ENCODE measurements at places on chromosomes 1 and 21.

DNA sequence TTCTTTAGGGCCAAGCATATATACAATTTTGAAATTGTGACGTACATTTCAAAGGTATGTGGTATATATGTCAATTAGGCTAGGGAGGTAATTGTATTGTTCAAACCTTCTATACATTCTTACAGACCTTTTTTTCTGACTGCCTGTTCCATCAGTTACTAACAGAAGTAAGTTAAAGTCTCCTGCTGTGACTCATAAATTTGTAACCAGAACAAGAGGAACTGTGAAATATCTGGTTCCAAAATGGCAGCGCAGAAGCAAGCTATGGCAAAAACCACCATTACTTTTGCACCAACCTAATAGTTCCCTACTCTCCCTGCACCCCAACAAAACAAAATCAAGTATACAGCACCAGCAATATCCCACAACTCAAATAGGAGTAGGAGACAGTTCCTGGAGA is 93.6 kb downstream of the ENAH start:
- DNase-seq, result no peak

GRCh38 chr1:161157867-161158266 is 1.4 kb upstream of the USP21 start:
- no peak for DNase-seq

DNA sequence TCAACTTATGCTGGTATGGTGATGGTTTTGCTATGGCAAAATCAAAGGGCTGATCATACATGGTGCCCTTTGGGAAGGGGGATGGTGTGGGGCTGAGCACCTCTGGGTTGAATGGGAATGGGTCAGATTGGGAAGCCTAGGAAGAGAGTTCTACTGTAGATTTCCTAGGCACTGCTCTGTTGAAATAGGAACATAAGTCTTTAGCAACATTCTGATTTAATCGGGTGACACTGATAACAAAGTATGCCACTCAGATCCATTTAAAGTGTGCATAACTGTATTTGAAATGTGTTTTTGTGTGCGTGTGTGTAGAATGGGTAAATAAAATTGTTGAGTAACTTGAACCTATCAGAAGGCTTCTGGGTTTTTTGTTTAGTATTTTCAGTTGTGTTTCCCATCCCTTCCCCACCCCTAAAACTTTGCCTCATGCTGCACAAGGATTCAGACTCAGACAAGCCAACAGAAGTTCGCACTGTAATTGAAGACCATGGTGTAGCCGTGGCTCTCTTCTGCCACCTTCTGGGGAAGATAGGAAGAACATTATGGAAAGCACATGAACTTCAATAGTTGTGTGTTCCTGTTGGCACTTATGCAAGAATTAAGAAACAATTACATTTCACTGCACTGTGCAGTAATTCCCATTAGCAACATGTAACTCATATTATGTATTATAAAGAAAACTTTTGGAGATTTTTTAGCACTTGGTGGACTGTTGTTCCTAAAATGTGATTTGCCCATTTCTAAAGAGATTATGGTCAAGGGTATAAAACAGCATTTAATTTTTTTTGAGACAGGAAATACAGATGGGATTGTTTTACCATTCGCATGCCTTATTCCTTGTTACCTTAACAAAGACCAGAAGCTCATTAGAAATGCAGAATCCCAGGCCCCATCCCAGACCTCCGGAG is 10.9 kb upstream of the C4BPB start:
- peak; percentile 38 for DNase-seq

- no peak for DNase-seq
These were observed 19.8 kb downstream of the CAMTA1 start for GRCh38 chr1:6805004-6805416.

GRCh38 chr1:229032375-229032774 is 238.5 kb upstream of the RAB4A start:
- no peak for DNase-seq

GRCh38 chr1:99535470-99536164 is 110.3 kb upstream of the PALMD start:
- DNase-seq, result no peak

DNA sequence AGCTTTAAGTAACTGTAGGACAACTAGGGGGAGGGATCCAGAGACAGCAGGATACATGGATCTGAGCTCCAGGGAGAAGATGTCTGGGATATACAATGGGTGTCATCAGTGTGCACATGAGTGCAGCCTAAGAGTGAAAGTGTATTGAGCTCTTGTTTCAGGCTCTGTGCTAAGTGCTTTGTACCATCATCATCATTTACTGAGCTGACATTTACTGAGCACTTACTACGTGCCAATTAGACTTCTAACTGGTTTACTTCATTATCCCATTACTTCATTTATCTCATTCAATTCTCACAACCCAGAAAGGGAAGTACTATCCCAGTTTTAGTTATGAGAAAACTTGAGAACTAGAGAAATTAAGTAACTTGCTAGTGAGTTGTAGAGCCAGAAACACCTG is 4.5 kb upstream of the KDM4A start:
- no peak for DNase-seq

- DNase-seq, result no peak
These were observed 104.9 kb upstream of the SOD1 start for GRCh38 chr21:31554511-31555022.

- DNase-seq, result no peak
These were observed 107.0 kb downstream of the ZC3H11B start for GRCh38 chr1:219505886-219506285.

GRCh38 chr1:59044535-59045121 is 252.3 kb upstream of the FGGY start:
- DNase-seq, result peak; percentile 59

- no peak for DNase-seq
These were observed 4.2 kb downstream of the LMOD1 start for GRCh38 chr1:201942129-201942495.

DNA sequence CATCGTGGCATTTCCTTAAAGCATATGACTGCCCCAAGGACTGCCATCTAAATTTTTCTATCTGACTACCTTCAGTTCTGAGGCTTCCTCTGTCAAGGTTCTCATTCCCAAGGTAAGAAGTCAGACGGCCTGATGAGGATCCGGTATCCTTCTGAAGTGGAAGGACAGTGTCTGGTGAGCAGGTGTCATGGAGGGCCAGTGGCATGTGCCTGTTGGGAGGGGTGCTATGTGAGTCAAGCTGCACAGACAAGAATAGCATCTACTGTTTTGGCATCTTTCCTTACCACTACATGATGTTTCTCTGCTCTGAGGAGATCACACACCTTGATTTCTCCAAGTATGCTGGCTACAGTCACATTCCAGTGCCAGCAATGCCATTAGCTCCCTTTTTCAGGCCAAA is 99.6 kb upstream of the RGS1 start:
- DNase-seq, result no peak

DNA sequence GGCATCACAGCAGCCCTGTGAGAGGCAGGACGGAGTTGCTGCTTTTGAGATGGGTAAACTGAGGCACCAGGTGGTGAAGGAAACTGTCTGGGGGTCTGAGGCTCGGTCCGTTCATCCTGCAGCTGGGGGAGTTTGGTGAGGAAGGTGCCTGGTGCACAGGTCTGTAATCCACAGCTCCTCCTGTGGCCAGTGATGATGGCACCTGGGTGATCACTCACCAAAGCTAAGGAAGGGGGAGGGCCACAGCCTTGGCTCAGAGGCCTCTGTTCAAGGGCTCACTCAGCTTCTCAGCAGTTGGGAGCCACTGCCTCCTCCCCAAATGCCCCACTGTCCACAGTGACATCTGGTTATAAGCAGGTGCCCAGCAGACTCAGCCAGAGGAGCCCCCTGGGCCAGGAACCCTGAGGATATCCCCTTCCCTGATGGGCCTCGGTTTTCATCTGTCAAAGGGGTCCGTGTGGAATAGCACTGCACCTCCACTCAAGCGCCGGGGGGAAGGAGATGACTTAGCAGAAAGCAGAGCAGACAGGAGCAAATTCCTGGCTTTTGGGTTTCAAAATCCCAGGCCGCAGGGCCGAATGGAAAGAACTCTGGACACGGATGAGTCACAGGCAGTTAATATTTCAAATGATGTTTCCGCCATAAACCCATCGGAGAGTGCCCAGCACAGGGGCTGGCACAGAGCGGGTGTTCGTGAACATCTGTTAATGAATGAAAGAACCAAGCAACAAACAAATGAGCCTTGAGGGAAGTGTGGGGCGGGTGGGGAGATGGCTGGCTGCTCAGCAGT is 82.8 kb downstream of the DMRTB1 start:
- DNase-seq, result no peak

GRCh38 chr1:157932069-157932468 is 61.4 kb upstream of the KIRREL1 start:
- no peak for DNase-seq

GRCh38 chr1:85048296-85049064 is at the start of gene MCOLN3:
TSS of gene MCOLN3 (minus strand) at chr1:85048500. CDS start at chr1:85045360, 3,140 bp downstream.
- DNase-seq, result no peak

DNA sequence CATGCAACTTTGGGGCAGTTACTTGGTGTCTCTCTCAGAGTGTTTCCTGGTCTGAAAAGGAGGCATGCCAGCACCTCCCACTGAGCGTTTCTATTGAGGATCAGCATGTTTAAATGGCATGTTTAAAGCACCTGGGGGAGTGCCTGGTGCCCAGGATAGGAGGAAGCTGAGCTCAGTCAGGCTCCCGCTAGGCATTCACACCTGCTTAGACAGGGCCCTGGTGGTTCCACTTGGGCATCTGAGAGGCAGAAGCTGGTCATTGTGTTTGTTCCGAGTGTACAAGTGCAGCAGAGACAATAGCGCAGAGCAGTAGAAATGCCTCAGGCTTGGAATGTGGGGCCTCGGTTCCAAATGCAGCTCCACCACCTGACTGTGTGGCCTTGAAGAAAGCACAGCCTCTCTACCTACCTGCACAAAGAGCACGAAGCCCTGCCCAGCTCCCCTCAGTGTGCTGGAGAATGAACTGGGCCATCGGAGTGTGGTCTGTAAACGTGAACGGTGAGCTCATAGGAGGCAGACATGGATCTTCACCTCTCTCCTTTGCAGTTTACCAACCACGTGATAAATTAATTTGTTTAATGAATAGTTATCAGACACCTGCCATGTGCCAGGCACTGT is 20.3 kb upstream of the TMEM222 start:
- DNase-seq, result no peak

- DNase-seq, result no peak
These were observed 102.6 kb downstream of the APP start for GRCh38 chr21:26067836-26068594.

DNA sequence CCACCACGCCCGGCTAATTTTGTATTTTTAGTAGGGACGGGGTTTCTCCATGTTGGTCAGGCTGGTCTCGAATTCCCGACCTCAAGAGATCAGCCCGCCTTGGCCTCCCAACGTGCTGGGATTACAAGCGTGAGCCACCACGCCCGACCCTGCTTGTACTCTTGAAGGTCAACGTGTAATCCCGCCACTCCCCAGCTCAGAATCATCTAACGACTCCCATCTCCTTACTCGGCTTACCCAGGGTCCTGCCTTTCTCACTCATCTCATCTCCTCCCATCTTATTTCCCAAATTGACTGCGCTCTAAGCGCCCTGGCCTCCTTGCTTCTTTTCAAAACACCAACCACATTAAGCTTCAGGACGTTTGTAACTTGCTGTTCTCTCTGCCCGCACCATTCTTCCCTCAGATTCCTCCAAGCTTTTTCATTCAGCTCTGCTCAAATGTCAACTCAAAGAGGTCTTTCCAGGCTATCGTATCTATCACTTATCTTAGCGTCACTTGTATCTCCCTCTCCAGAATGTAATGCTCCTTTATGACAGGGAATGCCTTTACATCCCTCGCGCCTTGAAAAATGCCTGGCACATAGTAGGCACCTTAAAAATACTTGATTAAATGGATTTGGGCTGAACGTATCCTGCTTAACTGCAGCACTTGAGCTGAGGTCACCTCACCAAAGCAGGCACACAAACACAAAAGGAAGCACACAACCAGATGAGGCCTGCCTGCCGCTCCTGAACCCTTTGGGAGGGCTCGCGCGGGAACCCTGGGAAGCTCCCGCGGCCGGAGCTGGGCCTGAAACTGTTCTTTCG is 1.4 kb upstream of the USP1 start:
- no peak for DNase-seq

GRCh38 chr1:35558374-35559316 is 1.0 kb downstream of the NCDN start:
- DNase-seq, result no peak

DNA sequence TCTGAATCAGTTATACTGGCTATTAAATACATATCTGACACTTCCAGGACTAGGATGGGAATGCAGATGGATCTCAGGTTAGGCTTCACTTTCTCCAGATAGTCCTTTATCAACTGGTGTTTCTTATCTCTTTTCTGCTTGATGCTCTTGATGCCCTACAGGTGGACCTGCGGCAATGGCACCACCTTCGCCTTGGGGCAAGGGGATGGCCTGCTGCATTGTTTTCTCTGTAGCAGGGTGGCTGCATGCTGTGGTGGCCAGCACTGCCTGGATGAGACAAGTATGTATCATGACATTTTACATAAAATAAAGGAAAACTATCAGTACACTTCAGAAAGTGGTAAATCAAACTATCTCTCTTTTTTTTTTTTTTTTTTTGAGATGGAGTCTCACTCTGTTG is 217.7 kb upstream of the ZP4 start:
- no peak for DNase-seq

- DNase-seq, result no peak
These were observed 19.0 kb downstream of the CRYZ start for GRCh38 chr1:74713849-74714248.

- no peak for DNase-seq
These were observed 211.7 kb upstream of the TMEM51 start for GRCh38 chr1:14941864-14942263.

- no peak for DNase-seq
These were observed 365.8 kb upstream of the DPYD start for GRCh38 chr1:98286656-98287055.

DNA sequence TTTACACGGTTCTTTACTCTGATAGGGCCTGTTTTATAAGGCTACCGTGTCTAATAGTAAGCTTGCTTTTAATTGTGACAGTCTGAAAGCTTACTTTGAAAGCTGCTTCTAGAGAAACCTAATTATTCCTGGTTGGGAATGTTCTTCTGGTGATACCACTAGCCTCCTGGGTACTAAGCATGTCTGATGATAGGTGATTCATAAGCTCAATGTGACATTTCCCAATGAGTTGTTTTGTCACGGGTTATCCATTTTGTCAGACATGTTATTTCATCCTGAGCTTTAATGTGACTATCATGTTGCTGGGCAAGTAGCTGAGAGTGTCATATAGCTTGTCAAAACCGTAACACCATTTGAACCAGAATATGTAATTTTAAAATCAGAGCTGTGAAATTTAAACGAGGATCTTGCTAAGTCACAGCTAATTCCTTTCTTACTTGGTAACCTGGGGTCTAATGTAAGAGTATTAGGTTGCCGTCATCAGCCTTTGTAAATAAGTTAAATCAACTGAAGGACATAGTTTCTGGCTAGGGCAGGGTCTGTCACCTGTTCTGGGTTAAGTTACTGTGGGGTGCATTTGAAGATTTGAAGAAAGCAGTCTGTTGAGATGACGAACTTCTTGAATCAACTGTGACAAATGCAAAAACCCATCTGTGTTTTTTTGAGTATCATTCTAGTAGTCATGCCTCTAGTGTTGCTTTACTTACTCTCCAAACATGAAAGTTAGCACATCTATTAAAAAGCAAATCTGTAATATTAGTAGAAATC is 529.2 kb downstream of the USP25 start:
- no peak for DNase-seq

All from CD4-positive, alpha-beta T cell (primary cell).